ENCODE measurements at places on chromosomes 16 and 17.

DNA sequence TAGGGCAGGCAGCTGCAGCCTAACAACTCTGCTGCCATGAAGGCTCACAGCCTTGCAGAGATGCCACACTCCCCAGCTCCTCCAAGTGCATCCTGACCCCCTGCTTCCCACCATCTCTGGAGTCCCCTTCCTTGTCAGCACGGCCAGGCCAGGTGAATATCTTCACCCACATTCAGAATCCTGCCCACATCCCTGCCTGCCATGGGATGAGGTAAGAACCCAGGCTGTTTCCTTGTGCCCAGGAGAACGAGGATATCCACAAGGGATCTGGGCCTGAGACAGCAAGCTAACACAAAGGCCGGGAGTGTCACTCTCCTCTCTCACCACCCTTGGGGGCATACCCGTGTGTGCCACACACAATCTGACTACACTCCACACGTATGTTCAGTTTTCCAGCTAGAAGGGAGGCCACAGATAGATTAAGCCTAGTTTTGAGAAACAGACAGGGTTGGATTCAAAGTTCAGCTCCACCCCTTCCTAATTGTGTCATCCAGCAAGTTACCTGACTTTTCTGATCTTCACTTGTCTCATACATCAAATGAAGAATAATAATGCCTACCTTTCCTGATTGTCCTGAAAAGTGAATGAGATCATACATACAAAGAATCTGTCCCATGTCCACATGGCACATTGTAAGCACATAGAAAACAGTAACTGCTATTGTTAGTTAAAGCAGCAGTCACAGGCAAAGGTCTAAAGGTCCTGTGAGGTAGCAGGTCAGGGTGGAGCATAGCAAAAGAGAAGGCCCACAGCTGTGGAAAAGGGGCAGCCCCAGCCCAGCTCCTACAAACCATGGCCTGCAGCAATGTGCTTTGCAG, 17.4 kb upstream of the SUPT4H1 start:
- no peak for DNase-seq

- no peak for DNase-seq
Observed at GRCh38 chr17:20967776-20968175, 75.0 kb downstream of the USP22 start.

- DNase-seq = peak; percentile 44
Observed at GRCh38 chr17:48181653-48182052, 74.1 kb downstream of the SNX11 start.

- no peak for DNase-seq
Observed at GRCh38 chr17:57670769-57671569, 74.1 kb downstream of the CCDC182 start.

DNA sequence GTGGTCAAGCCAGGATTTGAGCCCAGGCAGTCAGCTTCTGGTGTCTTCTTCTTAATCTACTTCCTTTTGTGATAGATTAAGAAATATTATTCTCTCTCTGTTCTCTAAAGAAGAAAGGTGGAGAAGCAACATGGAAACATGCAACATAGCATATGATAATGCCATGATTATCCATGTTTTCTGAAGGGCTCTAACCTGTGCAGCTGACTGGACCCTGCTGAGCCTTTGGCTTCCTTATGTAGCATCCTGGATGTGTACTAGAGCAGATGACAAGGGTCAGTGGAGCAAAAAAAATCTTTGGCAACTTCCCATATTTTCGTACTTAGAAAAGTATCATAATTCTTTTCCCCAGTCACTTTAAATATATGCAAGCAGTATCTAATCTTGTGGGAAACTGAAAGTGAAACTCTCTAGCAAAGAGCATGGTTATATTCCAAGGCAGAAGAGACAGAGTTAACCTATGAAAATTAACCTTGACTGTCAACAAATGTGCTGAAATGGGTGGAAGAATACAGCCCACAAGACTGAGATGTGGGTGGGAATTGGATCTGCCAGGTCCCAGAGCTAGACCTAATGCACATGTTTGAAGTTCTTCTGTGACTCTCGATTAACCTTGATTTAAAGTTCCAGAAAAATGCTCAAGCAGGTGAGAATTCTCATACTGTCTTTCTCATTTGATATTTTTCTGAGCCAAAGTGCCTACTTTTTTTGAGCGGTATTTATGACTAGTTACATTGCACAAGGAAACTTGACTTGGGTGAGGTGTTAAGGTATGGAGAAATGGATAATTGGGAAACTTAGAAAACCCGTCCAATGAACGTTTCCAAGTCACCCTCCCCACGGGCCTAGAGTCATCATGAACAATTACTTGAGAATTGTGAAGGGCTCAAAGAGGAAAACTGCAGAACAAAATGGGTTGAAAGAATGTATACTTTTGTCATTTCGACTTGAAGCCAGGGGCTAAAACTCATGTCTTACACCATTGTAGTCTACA, 248.6 kb downstream of the FTO start:
- DNase-seq = no peak

DNA sequence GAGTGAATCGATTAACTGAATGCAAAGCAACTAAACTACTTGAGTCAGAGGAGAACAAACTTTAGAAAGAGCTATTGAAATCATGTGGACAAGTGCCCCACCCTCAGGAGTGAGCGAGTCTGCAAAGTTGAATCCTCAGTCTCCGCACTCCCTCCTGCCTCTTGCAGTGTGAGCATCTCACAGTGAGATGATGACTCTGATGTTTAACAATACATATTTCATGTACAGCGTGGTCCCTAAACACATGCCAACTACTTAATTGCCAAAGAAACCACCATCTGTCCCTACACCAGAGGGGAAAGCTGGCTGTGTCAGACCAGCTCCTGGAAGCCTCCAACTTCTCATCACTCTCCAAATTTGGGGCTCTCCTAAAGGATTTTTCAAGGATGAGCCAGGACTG, 31.2 kb downstream of the PIMREG start:
- DNase-seq = no peak
